A673 (cell line): ENCODE measurements at places on chromosomes 2 and 18. TPM values are rescaled to one million over a fixed set of nuclear protein-coding genes. Genes with fewer than 3 reads are reported as not detected.

Gene ABCA12
- 0.04 TPM in 1 of 2 replicates, not detected in the other for total RNA-seq

Gene MARS2
- 13.2 and 14.6 TPM in 2 replicates for total RNA-seq

Gene ZNF892
- 7.2 and 8.2 TPM in 2 replicates for total RNA-seq

Gene RASGRP3
- 0.34 TPM in 1 of 2 replicates, not detected in the other for total RNA-seq

Gene TMEM247
- total RNA-seq, result not detected in 2 replicates

Gene TRMT61B
- 18.3 and 21.3 TPM in 2 replicates for total RNA-seq

Gene CD8A
- total RNA-seq, result not detected in 2 replicates

Gene NMUR1
- total RNA-seq, result not detected in 2 replicates

Gene DOK6
- 13.7 and 17.0 TPM in 2 replicates for total RNA-seq

Gene CXCR1
- total RNA-seq, result not detected in 2 replicates

Gene MBP
- 0.09 TPM in 1 of 2 replicates, not detected in the other for total RNA-seq

Gene HOXD11
- 107 and 123 TPM in 2 replicates for total RNA-seq

Gene FRZB
- 1.8 and 3.6 TPM in 2 replicates for total RNA-seq

Gene HOXD12
- 0.58 and 0.72 TPM in 2 replicates for total RNA-seq

Gene CERKL
- total RNA-seq, result 0.72 and 0.75 TPM in 2 replicates

Gene GULP1
- 7.2 and 9.5 TPM in 2 replicates for total RNA-seq

Gene LMAN2L
- total RNA-seq, result 23.1 and 24.0 TPM in 2 replicates

Gene RNF152
- 3.6 and 3.8 TPM in 2 replicates for total RNA-seq

Gene AQP12A
- total RNA-seq, result not detected in 2 replicates

Gene LONRF2
- total RNA-seq, result 3.5 and 3.8 TPM in 2 replicates

Gene MAP3K20
- 40.0 and 43.7 TPM in 2 replicates for total RNA-seq

Gene ANKAR
- total RNA-seq, result 3.5 and 4.5 TPM in 2 replicates

Gene SGO2
- 35.2 and 37.3 TPM in 2 replicates for total RNA-seq

Gene DUSP2
- 0.50 and 1.4 TPM in 2 replicates for total RNA-seq

Gene METTL5
- total RNA-seq, result 97.3 and 107 TPM in 2 replicates

Gene GPR45
- not detected in 2 replicates for total RNA-seq

Gene UGT1A10
- not detected in 2 replicates for total RNA-seq

Gene SERPINB7
- total RNA-seq, result 12.2 and 12.8 TPM in 2 replicates

Gene ACKR3
- total RNA-seq, result 0.31 and 0.52 TPM in 2 replicates

Gene CRYGC
- total RNA-seq, result not detected in 2 replicates

Gene DSC2
- 0.04 TPM in 1 of 2 replicates, not detected in the other for total RNA-seq

Gene RTKN
- 27.0 and 29.6 TPM in 2 replicates for total RNA-seq

Gene EPB41L3
- 0.20 and 0.86 TPM in 2 replicates for total RNA-seq

Gene NOSTRIN
- not detected in 2 replicates for total RNA-seq

Gene STRN
- 36.1 TPM in 2 replicates for total RNA-seq

Gene PGAP1
- total RNA-seq, result 40.4 and 46.8 TPM in 2 replicates

Gene RTP5
- 0.20 TPM in 1 of 2 replicates, not detected in the other for total RNA-seq

Gene EFEMP1
- 0.15 TPM in 1 of 2 replicates, not detected in the other for total RNA-seq

Gene TMEM182
- 2.9 and 3.2 TPM in 2 replicates for total RNA-seq
